ENCODE measurements at places on chromosomes 4 and X.

DNA sequence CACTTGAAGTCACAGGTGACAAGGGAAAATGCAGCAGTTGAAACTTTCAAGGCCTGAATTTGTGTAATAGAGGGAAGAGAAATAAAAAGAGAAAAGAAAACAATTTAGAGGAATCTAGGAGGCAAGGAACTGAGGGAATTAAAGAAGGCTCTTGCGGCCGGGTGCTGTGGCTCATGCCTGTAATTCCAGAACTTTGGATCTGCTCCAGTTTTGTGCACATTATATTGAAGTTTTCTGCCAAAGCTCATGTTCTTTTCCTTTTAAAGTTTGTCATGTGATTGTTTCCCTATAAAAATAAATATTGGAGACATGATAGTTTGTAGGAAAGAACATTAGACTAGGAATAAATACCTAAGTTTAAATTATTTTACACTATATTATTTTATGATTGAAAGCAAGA lies 433.9 kb upstream of the CPEB2 start:
- no peak overlapping the region for H3K4me3 ChIP-seq
- no peak for DNase-seq
- H3K36me3 ChIP-seq: no peaks in the 10 kb centered on the region
- no peaks in the 10 kb centered on the region for H3K27me3 ChIP-seq
- no peaks in the 10 kb centered on the region for H3K4me1 ChIP-seq

- no peaks in the 10 kb centered on the region for H3K27me3 ChIP-seq
- no peaks in the 10 kb centered on the region for H3K36me3 ChIP-seq
- DNase-seq: no peak
- H3K27ac ChIP-seq: no peak overlapping the region
- H3K4me3 ChIP-seq: no peak overlapping the region
- peaks cover 20% of the 10 kb centered on the region for H3K4me1 ChIP-seq
These were observed 18.2 kb downstream of the ACOX3 start for GRCh38 chr4:8422327-8422726.

- no peak overlapping the region for H3K4me3 ChIP-seq
- H3K36me3 ChIP-seq: no peaks in the 10 kb centered on the region
- no peaks in the 10 kb centered on the region for H3K4me1 ChIP-seq
- H3K27ac ChIP-seq: no peak overlapping the region
- no peaks in the 10 kb centered on the region for H3K27me3 ChIP-seq
These were observed 253.2 kb downstream of the SPRY1 start for GRCh38 chr4:123649645-123650391.

DNA sequence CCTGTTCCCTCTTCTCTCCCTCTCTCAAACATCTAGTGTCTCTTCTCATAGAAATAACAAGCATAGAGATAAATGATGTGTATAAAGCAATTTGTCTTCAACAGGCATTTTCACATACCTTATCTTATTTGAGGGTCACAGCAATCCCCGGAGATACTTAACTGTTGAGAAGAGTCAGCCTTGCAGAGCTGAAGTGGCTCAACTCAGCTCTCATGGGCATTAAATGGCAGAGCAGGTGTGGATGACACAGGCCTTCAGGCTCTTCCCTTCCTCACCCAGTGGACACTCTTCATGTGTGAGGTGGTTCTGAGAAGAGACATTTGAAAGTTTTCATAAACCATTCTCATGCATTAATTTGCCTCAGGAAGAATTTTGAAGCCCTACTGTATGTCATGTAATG lies 134.2 kb downstream of the AFF2 start:
- no peaks in the 10 kb centered on the region for H3K27me3 ChIP-seq
- no peaks in the 10 kb centered on the region for H3K36me3 ChIP-seq
- H3K27ac ChIP-seq: no peak overlapping the region
- DNase-seq: no peak
- H3K4me3 ChIP-seq: no peak overlapping the region

GRCh38 chrX:153157450-153157849 lies 21.6 kb upstream of the MAGEA1 start:
- no peaks in the 10 kb centered on the region for H3K36me3 ChIP-seq
- H3K27ac ChIP-seq: no peak overlapping the region
- H3K4me1 ChIP-seq: no peaks in the 10 kb centered on the region
- peaks cover 3% of the 10 kb centered on the region for H3K27me3 ChIP-seq
- H3K4me3 ChIP-seq: no peak overlapping the region

DNA sequence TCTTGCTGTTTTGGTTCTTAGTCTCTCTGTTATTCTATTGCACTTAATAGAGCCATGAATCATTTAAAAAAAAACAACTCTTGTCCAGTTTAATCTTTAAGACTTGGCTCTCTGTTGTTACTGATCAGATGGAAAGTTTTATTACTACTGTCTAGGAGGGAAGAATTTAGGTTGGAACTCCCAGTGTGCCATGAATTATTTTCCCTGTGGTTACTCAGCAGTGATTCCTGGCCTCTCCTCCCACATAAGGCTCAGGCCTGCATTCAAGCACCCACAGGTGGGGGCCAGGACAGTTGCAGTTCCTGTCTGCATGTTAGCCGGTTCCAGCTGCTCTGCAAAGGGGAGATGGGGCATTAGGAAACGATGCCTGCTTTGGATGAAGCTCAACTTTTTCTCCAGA lies 29.8 kb upstream of the ESX1 start:
- H3K4me1 ChIP-seq: no peaks in the 10 kb centered on the region
- H3K4me3 ChIP-seq: no peak overlapping the region
- no peak for DNase-seq
- no peaks in the 10 kb centered on the region for H3K36me3 ChIP-seq

DNA sequence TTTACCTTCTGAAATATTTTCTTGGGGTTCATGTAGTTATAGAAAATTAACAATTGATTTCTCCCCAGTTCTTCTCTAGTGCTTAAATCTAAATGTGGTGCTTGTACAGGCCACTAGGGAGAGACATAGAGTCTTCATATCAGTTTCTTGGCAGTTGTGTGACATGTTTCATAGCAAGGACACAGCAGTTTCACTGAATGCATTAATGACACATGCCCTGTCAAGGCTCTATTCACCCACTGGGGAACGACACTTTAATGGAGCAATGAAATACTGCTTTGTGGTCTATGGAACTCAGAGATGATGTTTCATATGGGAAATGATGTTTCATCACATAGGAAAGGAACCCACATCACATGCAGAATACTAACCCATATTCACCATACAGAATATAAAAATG lies 2.8 kb downstream of the VEGFC start:
- H3K27ac ChIP-seq: no peak overlapping the region
- no peaks in the 10 kb centered on the region for H3K36me3 ChIP-seq
- no peaks in the 10 kb centered on the region for H3K4me1 ChIP-seq
- peaks cover 43% of the 10 kb centered on the region for H3K27me3 ChIP-seq
- no peak for DNase-seq
- H3K4me3 ChIP-seq: no peak overlapping the region

DNA sequence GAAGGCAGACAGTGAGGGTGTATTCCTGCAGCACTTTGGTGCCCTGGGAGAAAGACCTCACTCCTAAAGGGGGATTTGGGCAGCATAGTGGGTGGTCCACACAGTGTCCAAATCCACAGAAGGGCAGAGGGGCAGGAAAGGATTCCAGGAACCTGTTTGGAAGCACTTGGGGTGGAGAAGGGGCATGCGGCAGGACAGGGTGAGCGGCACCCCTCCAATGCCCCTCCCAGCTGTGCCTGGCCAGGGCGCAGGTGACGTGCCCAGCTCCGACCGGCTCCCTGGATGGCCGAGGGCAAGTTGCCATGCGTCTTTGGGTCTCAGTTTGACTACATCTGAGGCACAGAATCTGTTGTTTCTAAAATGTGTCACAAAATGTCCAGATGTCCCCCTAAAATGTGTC lies 66.5 kb upstream of the HMX1 start:
- no peaks in the 10 kb centered on the region for H3K27me3 ChIP-seq
- H3K27ac ChIP-seq: no peak overlapping the region
- H3K36me3 ChIP-seq: no peaks in the 10 kb centered on the region
- no peaks in the 10 kb centered on the region for H3K4me1 ChIP-seq
- DNase-seq: no peak

DNA sequence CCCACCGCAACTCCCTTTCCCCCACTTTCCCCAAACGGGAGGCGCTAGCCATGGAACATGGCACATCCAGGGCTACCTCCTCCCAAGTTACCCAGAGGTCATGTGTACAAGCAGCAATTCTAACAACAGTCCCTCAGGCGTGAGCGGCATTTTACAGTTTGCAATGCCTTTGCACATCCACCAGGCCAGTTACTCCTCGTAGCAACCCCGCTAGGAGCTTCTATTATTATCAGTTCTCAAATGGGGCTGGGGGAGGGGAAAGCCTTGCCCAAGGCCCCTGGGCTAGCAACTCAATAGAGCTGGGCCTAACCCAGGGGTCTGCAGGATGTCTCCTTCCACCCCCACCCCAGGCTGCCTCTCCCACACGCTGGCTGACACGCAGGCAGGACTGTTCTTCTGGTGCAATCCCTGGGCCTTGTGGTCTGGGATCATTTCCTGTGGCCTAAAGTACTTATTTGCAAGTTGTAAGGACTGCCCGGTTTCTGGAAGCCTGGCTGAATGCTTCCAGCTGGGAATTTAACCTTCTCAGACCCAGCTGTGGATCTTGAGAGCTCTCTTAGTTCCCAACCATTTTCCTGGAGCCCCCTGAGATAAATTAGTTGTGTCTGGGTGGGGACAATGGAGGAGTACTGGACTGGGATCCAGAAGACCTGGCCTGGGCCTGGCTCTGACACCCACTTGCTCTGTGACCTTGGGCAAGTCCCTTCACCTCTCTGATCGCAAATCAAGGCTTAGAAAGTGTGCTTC lies 27.7 kb downstream of the PJA1 start:
- no peaks in the 10 kb centered on the region for H3K4me1 ChIP-seq
- no peak for DNase-seq
- no peaks in the 10 kb centered on the region for H3K36me3 ChIP-seq
- no peak overlapping the region for H3K4me3 ChIP-seq

Measured in CD14-positive monocyte (primary cell).